ENCODE measurements at places on chromosomes 13 and 19.

DNA sequence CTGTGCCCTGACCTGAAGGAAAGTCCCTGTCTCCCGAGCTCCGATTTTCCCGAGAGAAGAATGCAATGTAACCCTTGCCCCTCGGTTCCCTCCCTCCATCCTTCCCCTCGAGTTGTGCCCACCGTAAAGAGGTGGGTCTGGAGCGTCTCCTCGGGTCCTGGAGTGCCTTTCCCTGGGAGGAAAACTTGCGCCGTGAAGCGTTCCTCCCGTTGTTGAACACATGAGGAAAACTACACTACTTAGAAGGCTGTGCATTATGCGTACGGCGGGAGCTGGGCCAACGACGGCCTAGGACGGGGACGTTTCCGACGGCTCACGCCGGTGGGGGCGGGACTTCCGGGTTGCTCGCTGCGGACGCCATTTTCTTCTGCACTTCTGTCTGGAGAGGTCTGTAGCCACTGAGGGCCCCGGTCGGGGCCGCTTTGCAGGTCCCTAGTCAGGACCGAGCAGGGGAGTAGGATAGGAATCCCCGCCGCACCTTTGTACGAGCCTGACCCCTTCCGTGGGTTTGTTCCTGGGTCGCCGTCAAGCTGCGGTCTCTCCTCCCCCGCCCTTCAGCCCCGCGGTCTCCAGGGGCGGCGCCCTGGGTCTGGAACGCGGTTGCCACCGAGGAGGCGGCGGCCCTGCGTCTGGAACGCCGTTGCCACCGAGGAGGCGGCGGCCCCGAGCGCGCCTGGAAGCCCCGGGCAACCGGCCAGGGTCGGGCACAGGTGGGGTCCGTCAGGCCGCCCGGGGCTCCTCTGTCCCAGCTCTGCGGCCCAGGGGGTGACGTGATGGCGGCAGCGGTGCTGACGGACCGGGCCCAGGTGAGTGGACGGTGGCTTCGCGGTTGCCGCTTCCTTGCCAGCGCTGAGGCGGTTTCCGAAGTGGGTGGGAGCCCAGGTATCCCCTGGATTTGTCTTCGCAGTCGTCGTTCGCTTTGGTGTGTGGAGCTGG, at the start of gene ZNF264:
Gene ZNF264, plus strand, starts transcription at position 360 of the 936 bp plus-strand sequence. Its CDS starts 414 bp downstream, at position 774.
- peak; percentile 84 for DNase-seq

DNA sequence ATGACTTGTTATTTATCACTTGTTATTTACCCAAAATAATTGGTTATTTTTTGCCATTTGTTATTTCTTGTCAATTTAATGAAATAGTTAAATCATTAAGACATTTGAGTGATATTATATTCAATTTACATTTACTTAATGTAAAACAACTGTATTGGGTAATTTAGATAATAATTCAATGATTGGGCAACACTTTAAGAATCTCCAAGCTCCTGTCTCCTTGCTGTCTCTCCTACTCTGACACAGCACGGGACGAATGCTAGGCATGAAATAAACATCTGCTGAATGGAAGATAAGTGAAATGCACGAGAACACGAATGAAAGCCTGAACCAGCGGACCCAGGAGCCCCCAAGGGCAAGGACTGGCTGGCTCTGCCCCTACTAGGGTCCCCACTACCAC, 5.7 kb upstream of the PPP6R1 start:
- DNase-seq = no peak

DNA sequence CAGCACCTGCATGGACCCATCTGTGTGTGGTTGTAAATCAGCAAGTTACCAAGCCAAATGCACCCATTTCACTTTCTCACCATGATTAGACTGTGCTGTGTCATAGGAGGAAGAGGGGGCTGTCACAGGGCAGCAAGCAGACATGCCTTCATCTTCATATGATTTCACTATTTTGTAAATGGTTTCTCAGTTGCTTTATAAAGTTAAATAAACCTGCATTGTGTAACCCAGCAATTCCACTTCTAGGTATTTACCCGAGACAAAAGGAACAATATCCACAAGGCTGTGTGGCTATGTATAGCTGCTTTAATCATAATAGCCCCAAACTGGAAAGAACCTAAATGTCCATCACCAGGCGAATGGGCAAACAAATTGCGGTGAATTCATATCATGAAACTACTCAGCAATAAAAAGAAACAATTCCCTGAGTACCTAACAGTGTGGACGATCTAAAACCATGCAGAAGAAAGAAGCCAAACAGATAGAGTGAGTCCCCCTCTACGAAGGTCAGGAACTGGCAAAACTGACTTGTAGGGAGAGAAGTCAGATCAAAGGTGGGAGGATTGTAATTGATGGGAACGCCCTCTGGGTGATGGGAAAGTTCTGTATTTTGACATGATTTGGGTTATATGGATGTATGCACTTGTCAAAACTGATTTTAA, 185.4 kb downstream of the COL4A1 start:
- DNase-seq = no peak

DNA sequence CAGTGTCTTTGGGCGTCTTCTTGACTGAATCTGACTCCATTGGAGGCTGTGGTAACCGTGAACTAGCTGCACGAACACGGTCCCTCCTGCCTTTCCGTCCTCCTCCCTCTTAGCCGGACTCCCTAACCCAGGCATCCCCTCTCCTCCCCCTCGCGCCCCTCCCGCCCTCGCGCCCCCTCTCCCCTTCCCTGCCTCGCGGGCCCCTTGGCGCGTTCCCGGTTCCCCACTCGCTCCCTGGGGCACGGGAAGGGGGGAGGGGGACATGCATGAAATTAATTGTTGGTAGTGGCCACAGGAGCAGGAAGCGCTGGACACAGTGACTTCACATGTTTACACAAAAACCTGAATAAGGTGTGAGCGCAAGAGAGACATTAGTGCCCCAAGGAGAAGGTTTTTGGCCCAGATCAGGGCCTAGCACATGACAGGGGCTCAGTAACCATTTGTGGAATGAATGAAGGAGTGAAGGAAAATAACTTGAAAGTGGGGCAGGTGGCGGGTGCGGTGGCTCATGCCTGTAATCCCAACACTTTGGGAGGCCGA, 279 bp downstream of the DMRTC2 start:
- DNase-seq = no peak

GRCh38 chr19:3950871-3951861, 18.3 kb downstream of the NMRK2 start:
- DNase-seq = peak; percentile 38

DNA sequence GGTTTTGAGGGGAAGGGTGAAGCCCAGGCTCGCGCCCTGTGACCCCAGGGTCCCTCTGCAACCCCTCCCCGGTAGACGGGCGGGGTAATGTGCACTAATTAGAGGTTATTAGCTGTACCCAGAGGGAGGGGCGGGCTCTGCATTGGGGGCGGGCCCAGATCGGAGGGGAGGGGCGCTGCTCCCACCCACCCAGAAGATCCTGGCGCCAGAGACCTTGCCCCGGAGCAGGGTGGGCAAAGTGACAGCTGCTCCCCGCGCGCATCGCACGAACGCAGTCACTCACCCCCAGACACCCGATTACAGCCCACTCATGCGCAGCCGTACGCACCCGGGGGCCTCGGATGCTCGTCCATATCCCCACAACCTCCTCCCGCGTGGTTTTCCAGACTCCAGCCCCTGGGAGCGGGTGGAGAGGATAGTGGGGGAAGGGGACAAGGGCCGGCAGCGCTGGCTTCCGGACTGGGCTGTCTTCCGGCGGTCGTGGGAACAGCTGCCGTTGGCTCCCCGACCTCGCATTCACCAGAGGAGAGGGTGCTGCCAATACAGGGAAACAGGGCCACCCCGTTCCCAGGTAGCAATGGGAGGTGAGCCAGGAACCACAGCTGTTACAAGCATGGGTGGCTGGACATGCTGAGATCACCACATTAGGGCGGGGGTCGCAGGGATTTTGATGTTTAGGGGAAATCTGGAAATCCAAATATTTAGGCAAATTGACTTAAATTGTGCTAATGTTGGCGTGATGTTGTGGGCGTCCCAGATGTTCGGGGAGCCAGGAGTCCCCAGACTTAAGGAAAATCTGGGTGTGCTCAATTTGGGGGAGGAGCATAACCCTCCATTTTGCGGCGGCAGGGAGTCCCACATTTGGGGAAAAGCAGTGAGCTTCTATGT, 2.9 kb upstream of the HOOK2 start:
- peak; percentile 83 for DNase-seq

GRCh38 chr19:12825254-12826131, 8.9 kb downstream of the RTBDN start:
- DNase-seq = no peak

DNA sequence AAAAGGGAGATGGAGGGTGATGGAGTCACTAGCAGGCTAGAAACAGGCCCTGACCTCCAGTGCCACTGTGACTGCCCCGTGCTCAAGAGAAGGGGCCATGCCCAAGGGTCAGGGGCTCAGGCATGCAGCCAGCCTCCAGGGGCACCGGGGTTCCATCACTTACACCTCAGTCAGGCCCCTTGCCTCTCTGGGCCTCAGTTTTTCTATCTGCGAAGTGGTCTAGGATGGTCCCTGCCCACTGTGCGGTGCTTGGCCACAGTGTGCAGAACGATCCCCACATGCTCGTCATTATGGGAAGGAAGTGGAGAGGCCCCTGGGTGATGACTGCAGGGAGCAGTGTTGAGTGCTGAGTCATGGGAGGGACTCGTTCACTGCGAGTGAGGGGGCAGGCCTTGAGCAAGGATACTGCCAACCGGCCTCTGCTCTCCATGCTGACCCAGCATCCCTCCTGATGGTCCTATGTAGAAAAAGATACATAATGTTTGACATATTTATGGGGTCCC, 23.1 kb downstream of the TMED1 start:
- peak; percentile 12 for DNase-seq

DNA sequence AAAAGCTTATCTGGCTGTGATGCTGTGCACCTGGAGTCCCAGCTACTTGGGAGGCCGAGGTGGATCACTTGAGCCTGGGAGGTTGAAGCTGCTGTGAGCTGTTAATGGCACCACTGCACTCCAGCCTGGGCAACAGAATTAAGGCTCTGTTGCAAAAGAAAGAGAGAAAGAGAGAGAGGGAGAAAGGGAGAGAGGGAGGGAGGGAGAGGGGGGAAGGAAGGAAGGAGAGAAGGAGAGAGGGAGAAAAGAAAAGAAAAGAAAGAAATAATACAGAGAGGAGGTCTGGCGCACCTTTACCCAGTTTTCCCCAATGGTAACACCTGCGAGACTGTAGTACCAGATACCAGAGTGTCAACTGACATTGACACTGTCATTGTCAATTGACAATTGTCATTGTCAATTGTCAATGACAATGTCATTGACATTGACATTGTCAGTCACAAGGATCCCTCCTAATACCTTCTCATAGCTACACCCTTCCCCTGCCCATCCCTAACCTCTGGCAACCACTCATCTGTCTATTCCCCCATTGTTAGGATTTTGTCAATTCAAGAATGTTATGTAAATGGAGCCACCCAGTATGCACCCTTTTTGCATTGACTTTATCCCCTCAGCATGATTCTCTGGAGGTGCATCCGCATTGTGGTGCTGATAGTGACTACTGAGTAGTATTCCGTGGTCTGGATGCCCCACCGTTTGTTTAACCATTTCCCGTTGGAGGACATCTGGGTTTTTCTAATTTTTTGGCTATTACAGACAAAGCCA, 21.3 kb downstream of the PAK4 start:
- DNase-seq = no peak

- DNase-seq = no peak
Observed at GRCh38 chr19:14941189-14941588, at the start of gene OR7C2. TSS of gene OR7C2 (plus strand) at chr19:14941489. CDS start at chr19:14941489, 0 bp downstream.

DNA sequence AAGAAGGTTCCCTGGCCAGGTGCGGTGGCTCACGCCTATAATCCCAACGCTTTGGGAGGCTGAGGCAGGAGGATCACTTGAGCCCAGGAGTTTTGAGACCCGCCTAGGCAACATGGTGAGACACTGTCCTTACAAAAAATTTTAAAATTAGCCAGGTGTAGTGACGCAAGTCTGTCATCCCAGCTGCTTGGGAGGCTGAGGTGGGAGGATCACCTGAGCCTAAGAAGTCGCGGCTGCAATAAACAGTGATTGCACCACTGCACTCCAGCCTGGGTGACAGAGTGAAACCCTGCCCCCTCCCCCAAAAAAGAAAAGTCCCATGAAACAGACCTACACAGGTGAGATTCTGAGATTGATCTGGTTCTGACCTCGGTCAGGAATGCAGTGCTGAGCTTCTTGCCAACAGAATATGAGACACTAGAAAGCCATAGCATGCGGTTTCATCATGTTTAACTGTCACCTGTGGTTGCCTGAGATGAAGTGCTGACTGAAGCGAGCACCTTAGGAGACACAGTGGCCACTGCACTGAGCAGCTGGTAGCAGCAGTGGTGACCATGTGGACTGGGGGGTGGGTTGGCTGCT, 2.0 kb upstream of the A1BG start:
- no peak for DNase-seq

DNA sequence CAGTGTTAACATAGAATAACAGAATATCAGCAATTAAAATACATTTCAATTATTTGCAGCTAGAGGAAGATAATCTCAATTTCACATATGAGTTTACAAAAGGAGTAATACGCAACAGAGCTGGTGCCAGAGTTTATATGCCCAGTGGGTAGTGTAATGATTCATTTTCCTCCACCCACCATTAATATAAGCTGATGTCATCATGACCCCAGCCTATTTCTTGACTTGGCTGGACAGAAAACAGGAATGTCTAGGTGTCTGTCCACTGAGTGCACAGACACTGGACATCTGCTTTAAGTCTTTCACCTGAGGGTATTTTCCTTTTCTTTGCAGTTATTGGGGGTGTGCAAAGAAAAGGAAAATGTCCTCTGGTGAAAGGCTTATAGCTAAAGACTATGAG, 335.5 kb downstream of the TBC1D4 start:
- DNase-seq = no peak

GRCh38 chr13:70098669-70099068, 9.0 kb upstream of the ATXN8OS start:
- no peak for DNase-seq

- no peak for DNase-seq
Observed at GRCh38 chr13:98212763-98213162, 35.7 kb upstream of the RNF113B start.

DNA sequence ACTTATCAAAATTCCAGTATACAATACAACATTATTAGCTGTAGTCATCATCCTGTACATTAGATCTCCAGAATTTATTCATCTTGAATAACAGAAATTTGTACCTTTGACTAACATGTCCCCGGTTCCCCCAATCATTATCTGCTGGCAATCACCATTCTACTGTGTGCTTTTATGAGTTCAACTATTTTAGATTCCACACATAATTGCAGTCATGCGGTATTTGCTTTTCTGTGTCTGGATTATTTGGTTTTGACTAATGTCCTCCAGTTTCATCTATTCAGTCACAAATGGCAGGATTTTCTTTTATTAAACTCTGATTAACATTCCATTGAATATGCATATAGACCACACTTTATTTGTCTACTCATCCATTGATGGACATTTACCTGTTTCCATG, 530.7 kb upstream of the SLITRK1 start:
- no peak for DNase-seq

- no peak for DNase-seq
Observed at GRCh38 chr13:94006296-94006695, 473.2 kb downstream of the DCT start.

DNA sequence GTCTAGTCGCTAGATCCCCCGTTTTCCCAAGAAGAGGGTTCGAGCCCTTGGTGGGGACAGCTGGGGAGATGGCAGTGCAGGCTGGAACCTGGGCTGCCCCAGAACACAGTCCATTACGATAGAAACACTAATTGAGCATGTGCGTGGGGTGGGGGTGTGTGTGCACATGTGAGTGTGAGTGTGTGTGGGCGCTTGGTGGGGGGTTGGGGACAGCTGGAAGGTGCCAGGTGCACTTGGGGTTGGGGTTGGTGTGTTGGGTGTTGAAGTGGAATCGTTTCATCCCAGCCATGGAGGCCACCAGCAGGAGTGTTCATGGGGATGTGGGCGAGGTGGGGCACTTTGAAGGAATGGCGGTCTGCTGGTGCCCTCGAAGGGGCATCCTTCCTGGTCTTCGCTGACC, 18.1 kb upstream of the NPAS1 start:
- no peak for DNase-seq

GRCh38 chr13:58960888-58961287, 1202.8 kb downstream of the DIAPH3 start:
- DNase-seq = no peak

Data from SHP77 (cell line).